Subcutaneous preadipocyte (primary cell): ENCODE measurements at places on chromosomes 7 and 10. TPM values are rescaled to one million over a fixed set of nuclear protein-coding genes. Genes with fewer than 3 reads are reported as not detected.

Gene ADAMTS14
- 2.6 and 3.1 TPM in 2 replicates for total RNA-seq

Gene COL17A1
- 0.20 and 0.37 TPM in 2 replicates for total RNA-seq

Gene CYP3A7
- total RNA-seq = not detected in 2 replicates

Gene TEX47
- not detected in 2 replicates for total RNA-seq

Gene POMZP3
- total RNA-seq = 6.1 and 7.0 TPM in 2 replicates

Gene FOXI2
- total RNA-seq = not detected in 2 replicates

Gene VPS37D
- total RNA-seq = 2.3 and 2.9 TPM in 2 replicates

Gene DOCK1
- total RNA-seq = 69.4 and 77.8 TPM in 2 replicates

Gene C7orf57
- total RNA-seq = not detected in 2 replicates

Gene ITPRIP
- 16.2 and 19.4 TPM in 2 replicates for total RNA-seq

Gene GPER1
- 4.1 and 8.5 TPM in 2 replicates for total RNA-seq

Gene NXPH1
- total RNA-seq = not detected in 2 replicates

Gene C10orf62
- total RNA-seq = 0.20 TPM in 1 of 2 replicates, not detected in the other

Gene ACTL6B
- total RNA-seq = not detected in 2 replicates

Gene PPP1R17
- total RNA-seq = not detected in 2 replicates

Gene HOGA1
- total RNA-seq = 2.5 and 2.6 TPM in 2 replicates

Gene IL6
- 1.1 and 1.2 TPM in 2 replicates for total RNA-seq

Gene CYTH3
- 38.2 and 52.0 TPM in 2 replicates for total RNA-seq

Gene NACAD
- total RNA-seq = 0.73 and 0.78 TPM in 2 replicates

Gene AKR1C8
- not detected in 2 replicates for total RNA-seq

Gene SFTPD
- not detected in 2 replicates for total RNA-seq

Gene NKX1-2
- total RNA-seq = not detected in 2 replicates

Gene FAM13C
- 0.20 TPM in 1 of 2 replicates, not detected in the other for total RNA-seq

Gene NPC1L1
- under 0.01 TPM in 1 of 2 replicates, not detected in the other for total RNA-seq

Gene HTR7
- total RNA-seq = 0.37 and 2.2 TPM in 2 replicates

Gene FAM25C
- total RNA-seq = not detected in 2 replicates

Gene JMJD1C
- 66.1 and 111 TPM in 2 replicates for total RNA-seq

Gene GIMAP5
- total RNA-seq = not detected in 2 replicates

Gene SMO
- 3.7 and 4.0 TPM in 2 replicates for total RNA-seq

Gene MRPS33
- 26.0 and 30.1 TPM in 2 replicates for total RNA-seq

Gene MARCHF5
- 12.1 and 13.7 TPM in 2 replicates for total RNA-seq

Gene TMEM236
- total RNA-seq = under 0.01 TPM in 2 replicates

Gene DKK1
- total RNA-seq = 55.9 and 92.1 TPM in 2 replicates

Gene NPFFR1
- total RNA-seq = not detected in 2 replicates

Gene CALHM3
- 0.39 and 1.1 TPM in 2 replicates for total RNA-seq

Gene ZNF425
- total RNA-seq = 1.6 and 2.2 TPM in 2 replicates

Gene SPDYE9
- not detected in 2 replicates for total RNA-seq

Gene H2BK1
- not detected in 2 replicates for total RNA-seq

Gene OR2A5
- not detected in 2 replicates for total RNA-seq

Gene GRID1
- 0.37 TPM in 1 of 2 replicates, not detected in the other for total RNA-seq

Gene FANK1
- total RNA-seq = 0.20 and 0.73 TPM in 2 replicates

Gene ANXA8
- total RNA-seq = under 0.01 and 0.20 TPM in 2 replicates

Gene GPR158
- 0.20 and 0.37 TPM in 2 replicates for total RNA-seq

Gene MGMT
- total RNA-seq = 19.4 and 23.1 TPM in 2 replicates

Gene MSS51
- total RNA-seq = 1.5 and 2.5 TPM in 2 replicates

Gene ZNF853
- under 0.01 TPM in 1 of 2 replicates, not detected in the other for total RNA-seq

Gene GBX1
- not detected in 2 replicates for total RNA-seq

Gene PALD1
- total RNA-seq = 0.20 TPM in 1 of 2 replicates, not detected in the other

Gene RSPH10B
- under 0.01 and 0.20 TPM in 2 replicates for total RNA-seq

Gene PCGF6
- total RNA-seq = 10.7 and 14.9 TPM in 2 replicates

Gene TRPV5
- total RNA-seq = not detected in 2 replicates

Gene PTN
- total RNA-seq = 0.20 and 0.37 TPM in 2 replicates

Gene CYREN
- total RNA-seq = 40.4 and 44.4 TPM in 2 replicates

Gene ZNF212
- total RNA-seq = 4.4 and 4.5 TPM in 2 replicates

Gene TRIL
- 0.20 and 0.73 TPM in 2 replicates for total RNA-seq

Gene PLEKHS1
- total RNA-seq = not detected in 2 replicates
